T1000 (cell line): ENCODE measurements at places on chromosomes 1 and 21.

GRCh38 chr1:41892301-41892781 lies 26.4 kb downstream of the HIVEP3 start:
- DNase-seq, result no peak

- no peak for DNase-seq
Observed at GRCh38 chr1:90534116-90534515, 183.0 kb downstream of the BARHL2 start.

- DNase-seq, result no peak
Observed at GRCh38 chr1:167452483-167452882, 65.8 kb downstream of the CD247 start.

- no peak for DNase-seq
Observed at GRCh38 chr1:226577401-226578180, 29.0 kb downstream of the STUM start.

- no peak for DNase-seq
Observed at GRCh38 chr1:86114236-86114635, 42.3 kb downstream of the COL24A1 start.

GRCh38 chr1:151512326-151512725 lies 1.1 kb downstream of the CGN start:
- DNase-seq, result no peak

- DNase-seq, result no peak
Observed at GRCh38 chr1:33878392-33878791, 14.5 kb downstream of the HMGB4 start.

DNA sequence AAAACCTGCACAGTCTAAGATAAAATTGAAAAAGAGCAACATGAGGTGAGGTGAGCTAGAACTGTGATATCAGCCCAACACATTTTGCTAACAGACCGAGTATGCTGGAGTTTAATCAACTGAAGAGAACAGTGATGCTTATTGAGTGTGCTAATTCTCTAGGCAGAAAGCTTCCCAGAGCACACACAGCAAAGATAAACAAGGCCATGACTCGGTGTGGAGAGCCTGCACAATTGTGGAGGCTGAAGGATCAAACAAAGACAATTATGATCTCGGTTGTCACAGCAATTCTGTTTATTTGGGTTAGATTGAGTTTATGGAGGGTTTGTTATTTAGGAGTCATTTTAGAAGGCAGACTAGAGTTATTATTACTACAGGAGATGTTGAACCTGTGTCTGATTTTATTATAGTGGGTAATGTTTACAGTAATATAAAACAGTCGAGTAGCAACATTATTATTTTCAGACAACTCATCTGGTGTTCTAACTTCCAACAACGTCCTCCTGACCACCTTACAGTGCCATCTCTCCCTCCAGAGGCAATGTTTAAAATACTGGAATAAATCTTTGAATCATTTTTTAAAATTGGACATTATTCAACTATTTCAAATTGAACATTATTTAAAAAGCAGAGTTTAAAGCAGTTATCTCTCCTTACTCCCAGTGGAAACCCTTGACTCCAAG lies 40.2 kb downstream of the DPT start:
- DNase-seq, result no peak

DNA sequence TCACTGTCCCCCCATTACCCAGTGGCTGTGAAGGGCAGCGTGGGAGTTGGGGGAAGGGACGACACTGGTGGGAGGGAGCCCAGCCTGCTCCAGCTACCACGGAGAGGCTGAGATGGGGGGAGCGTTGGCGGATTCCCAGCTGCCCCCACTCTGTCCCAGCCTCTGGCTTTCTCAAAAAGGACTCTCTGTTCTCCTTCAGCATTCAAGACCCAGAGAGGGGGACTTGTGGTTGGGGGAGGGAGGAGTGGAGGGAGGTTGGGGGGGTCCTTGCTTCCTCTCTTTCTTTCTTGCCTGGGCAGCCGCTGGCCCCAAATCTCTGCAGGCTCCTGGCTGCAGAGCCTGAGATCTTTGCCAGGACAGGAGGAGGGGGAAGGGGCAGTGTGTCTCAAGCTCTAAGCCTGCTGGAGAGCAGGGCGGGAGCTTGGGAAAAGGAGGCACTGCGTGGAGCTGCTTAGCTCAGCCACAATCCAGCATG lies 2.2 kb downstream of the ATP1A2 start:
- no peak for DNase-seq

- DNase-seq, result no peak
Observed at GRCh38 chr1:200480964-200481363, 71.1 kb upstream of the ZNF281 start.
